Epithelial cell of proximal tubule (primary cell): ENCODE measurements at places on chromosomes 13 and 19. TPM values are rescaled to one million over a fixed set of nuclear protein-coding genes. Genes with fewer than 3 reads are reported as not detected.

The GRK1 gene
- 0.06 TPM in 1 of 2 replicates, not detected in the other for total RNA-seq

The ZNF738 gene
- 15.0 and 17.8 TPM in 2 replicates for total RNA-seq

The PSPN gene
- 0.58 and 5.2 TPM in 2 replicates for total RNA-seq

The ZNF667 gene
- 3.0 and 6.1 TPM in 2 replicates for total RNA-seq

The BST2 gene
- 2.2 and 18.6 TPM in 2 replicates for total RNA-seq

The POLD1 gene
- total RNA-seq: 89.4 and 90.6 TPM in 2 replicates

The SPC24 gene
- 33.0 and 76.1 TPM in 2 replicates for total RNA-seq

The LGI4 gene
- not detected in 2 replicates for total RNA-seq

The SYNE4 gene
- 4.4 and 5.3 TPM in 2 replicates for total RNA-seq

The GPC5 gene
- total RNA-seq: 0.07 TPM in 1 of 2 replicates, not detected in the other

The EHD2 gene
- 33.6 and 58.9 TPM in 2 replicates for total RNA-seq

The CYP2F1 gene
- total RNA-seq: not detected in 2 replicates

The GJA3 gene
- total RNA-seq: 0.14 and 0.58 TPM in 2 replicates

The C2CD4C gene
- total RNA-seq: 0.12 TPM in 1 of 2 replicates, not detected in the other

The GRIK5 gene
- 2.5 and 14.3 TPM in 2 replicates for total RNA-seq

The CGB5 gene
- total RNA-seq: not detected in 2 replicates

The KIR2DL4 gene
- total RNA-seq: not detected in 2 replicates

The ELSPBP1 gene
- not detected in 2 replicates for total RNA-seq

The SWSAP1 gene
- 1.2 and 2.7 TPM in 2 replicates for total RNA-seq

The ERICH6B gene
- not detected in 2 replicates for total RNA-seq

The GARIN5A gene
- 0.69 and 2.2 TPM in 2 replicates for total RNA-seq

The NLRP9 gene
- not detected in 2 replicates for total RNA-seq

The COX6B2 gene
- 0.23 TPM in 1 of 2 replicates, not detected in the other for total RNA-seq

The CCL25 gene
- not detected in 2 replicates for total RNA-seq

The ASF1B gene
- total RNA-seq: 74.0 and 98.7 TPM in 2 replicates

The ZNF382 gene
- 3.9 and 8.6 TPM in 2 replicates for total RNA-seq

The KASH5 gene
- 0.06 TPM in 1 of 2 replicates, not detected in the other for total RNA-seq

The SIGLEC12 gene
- not detected in 2 replicates for total RNA-seq

The ATCAY gene
- not detected in 2 replicates for total RNA-seq
